Dorsolateral prefrontal cortex (tissue), 122 donors: ENCODE measurements at places on chromosomes 1 and 21.
A peak's percentile ranks its signal among the peaks of the same experiment; 100 is the strongest.

GRCh38 chr1:53341521-53341895 is 13.6 kb upstream of the LRP8 start:
- DNase-seq: no peak

DNA sequence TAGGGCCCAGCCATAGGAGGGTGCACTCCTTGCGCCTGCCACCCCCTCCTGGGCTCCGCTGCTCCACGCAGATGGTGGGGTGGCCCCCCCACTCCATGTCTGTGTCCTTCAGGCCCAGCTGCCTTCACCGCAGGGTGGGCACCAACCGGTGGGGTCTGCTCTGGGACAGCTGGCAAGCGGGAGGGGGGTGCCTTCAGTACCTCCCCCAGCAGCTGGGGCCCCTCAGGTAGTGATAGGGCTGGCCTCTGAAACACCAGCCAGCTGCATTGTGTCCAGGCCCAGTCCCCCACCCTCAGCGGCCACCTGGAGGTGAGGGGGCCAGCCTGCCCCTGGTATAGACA is 360 bp downstream of the GJC2 start:
- DNase-seq: no peak

DNA sequence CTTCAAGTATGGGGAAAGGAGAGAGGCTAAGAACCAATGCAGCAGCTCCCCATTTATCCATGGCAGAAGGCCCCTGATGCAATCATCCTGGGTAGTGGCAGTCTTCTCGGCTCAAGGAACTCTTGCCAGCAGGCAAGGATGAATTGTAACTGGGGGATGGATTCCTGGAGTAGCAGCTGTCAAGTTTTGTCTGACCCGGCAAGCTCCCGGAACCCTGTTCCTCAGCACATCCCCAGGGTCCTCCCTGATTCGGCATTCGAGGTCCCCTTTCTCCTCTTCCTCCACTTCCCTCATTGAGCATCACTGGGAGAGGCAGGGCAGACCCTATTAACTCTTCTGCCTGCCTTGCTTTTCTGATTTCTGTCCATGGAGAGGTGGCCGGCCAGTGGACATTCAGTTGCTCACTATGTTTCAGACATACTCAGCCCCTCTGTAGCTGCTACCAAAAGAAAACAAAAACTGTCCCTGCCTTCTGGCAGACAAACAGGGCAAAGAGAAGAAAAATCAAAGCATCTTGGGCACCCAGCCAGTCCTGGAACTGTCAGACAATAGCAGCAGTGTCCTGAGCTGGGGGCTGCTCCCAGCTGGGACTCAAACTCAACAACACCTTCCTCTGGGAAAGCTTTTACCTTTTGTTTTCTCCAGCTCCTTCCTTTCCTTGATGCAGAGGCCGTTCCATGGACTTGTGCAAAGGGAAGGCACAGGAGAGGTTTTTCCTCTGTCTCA is 5.6 kb upstream of the PTCH2 start:
- DNase-seq: peak; percentile 40

GRCh38 chr1:33149453-33150190 is 32.2 kb downstream of the TRIM62 start:
- DNase-seq: no peak

- DNase-seq: no peak
These were observed 457.7 kb upstream of the ADAMTS5 start for GRCh38 chr21:27424601-27425000.

- DNase-seq: no peak
These were observed 13.7 kb downstream of the MEGF6 start for GRCh38 chr1:3597599-3597964.

DNA sequence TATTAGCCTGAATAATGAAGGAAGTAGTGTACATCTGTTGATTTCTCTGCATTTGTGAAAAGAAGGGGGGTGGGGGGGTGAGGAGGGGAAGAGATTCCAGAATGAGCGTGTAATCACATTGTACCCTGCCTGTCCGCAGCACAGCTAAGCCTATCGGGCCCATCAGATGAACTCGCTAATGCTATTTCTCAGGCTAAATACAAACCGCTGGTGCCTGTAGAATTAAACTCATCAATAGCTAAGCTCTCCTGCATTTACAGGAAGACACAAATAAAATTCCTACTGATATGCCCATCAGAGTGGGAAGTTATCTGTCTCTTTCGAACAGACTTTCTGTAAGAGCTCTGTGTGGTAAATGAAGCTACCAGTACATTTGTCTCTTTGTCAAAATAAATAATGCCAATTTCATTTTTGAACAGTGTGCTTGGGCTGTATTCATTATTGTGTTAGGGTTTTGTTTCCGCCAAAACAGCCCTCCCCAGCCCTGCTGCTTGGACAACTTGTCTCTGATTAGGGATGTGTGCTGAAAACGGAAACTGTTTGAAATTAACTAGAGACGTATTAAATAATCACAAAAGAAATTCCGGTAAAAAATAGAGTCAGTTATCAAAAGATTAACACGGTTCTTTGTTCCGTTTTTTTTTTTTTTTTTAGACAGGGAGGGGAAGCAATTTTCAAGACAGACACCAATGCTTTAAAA is 305.4 kb downstream of the TTLL7 start:
- DNase-seq: no peak
